ENCODE measurements at places on chromosomes 4 and X. TPM values are rescaled to one million over a fixed set of nuclear protein-coding genes. Genes with fewer than 3 reads are reported as not detected.

DNA sequence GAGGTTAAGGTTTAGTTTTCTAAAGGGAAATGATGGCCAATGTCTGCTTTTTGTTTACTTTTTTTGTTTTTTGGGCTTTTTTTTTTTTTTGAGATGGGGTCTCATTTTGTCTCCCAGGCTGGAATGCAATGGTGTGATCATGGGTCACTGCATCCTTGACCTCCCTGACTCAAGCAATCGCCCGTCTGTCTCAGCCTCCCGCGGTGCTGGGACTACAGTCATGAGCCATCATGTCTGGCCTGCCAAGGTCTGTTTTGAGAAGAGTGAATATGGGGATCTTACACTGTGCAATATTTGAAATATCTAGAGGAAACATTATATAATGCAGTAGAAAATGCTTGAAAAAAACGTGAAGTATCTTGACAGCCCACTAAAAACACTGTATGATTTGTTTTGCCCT, 162.5 kb downstream of the GASK1B start:
- no peaks in the 10 kb centered on the region for H3K27me3 ChIP-seq
- H3K36me3 ChIP-seq: no peaks in the 10 kb centered on the region
- H3K27ac ChIP-seq: no peak overlapping the region
- DNase-seq: no peak
- peaks cover 24% of the 10 kb centered on the region for H3K4me1 ChIP-seq

DNA sequence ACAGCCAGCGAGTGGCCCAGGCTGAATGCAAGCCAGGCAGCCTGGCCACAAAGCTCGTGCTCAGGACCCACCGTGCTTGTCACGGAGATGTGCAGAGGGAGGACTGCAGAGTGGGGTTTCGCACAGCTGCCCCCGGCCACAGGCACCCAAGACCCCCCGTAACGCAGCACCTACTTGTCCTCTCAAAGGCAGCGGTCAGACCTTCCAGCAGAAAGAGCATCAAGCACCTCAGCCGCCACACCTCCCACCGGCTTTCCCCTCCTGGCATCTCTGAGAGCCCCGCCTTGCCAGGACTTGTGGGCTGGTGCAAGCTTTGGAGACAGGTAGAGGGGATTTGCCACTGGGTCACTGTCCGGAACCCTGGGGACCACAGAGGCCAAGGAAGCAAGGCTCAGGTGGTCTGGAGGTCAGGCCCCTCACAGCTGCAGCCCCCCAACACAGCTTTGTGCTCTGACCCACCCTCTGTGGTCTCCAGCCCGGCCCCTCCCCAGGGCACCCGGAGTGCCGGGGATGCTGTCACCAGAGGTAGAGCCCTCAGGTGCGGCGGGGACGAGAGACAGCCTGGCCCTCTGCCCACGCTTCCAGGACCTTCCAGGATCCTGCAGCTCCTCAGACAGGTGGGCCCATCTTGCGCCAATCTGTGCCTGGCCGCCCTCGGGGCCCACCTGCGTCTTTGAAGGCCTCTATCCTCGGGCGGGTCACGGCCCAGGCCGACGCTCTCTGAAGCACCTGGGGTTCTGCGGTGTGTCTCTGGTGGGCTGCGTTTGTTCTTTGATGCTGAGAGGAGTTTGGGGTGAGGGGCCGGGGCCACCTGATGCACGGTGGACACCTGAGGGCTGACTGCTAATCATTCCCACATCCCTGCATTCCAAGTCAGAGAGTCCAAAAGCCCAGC, 34.4 kb upstream of the HMX1 start:
- no peak overlapping the region for H3K4me3 ChIP-seq
- no peaks in the 10 kb centered on the region for H3K36me3 ChIP-seq
- H3K27me3 ChIP-seq: peaks cover 26% of the 10 kb centered on the region
- H3K27ac ChIP-seq: no peak overlapping the region

DNA sequence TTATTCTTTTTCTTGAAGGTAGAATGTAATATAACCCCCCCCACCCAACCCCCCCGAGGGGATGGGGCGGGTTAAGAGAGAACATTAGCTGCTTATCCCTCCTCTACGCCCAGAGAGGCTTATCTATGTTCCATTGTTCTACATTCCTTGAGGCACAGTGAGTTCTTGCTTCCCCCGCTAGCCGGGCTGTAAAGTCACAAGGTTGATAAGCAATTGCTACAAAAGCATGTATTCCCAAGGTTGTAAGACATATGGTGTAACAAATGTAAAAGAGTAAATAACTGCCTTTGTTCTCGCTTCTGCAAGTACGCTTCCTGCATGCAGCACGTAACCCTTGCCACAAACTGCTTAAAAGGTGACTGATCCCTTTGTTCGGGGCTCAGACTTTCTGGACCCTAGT, 8.2 kb downstream of the DCAF8L2 start:
- no peak overlapping the region for H3K27ac ChIP-seq
- H3K4me3 ChIP-seq: no peak overlapping the region
- no peak for DNase-seq

GRCh38 chr4:106370214-106370613, 1.6 kb upstream of the GIMD1 start:
- no peak overlapping the region for H3K27ac ChIP-seq
- H3K4me1 ChIP-seq: no peaks in the 10 kb centered on the region
- H3K27me3 ChIP-seq: no peaks in the 10 kb centered on the region
- H3K36me3 ChIP-seq: no peaks in the 10 kb centered on the region
- DNase-seq: no peak
- H3K4me3 ChIP-seq: no peak overlapping the region

DNA sequence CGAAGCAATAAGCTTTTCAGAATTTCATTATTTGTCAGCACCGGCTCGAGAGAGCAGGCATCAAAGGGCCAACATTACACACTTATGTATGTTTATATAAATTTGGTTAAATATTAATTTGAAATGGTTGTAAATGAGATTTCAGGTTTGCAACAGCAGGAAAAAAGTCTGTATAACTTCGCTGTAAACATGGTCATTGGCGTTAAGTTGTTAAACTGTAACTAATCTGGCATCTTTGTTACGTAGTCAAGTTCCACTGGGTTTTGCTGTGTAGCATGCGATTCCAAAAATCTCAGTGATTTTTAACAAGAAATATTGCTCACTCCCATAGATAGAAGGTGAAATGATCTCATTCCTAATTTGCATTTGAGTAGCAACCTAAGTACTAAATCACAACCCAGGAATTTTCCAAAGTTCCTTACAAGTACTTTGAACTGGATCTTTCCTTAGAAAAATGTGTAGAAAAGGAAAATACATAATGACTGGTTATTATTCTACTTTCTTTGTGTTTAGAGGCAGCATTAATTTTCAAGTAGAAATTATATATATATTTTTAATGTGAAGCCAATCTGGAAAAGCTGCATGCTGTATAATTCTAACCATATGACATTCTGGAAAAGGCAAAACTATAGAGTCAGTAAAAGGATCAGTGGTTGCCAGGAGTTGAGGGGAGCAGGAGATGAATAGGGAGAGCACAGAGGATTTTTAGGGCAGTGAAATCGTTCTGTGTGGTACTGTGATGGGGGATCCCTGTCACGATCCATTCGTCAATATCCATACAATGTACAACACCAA, 222.1 kb downstream of the CBR4 start:
- H3K4me3 ChIP-seq: no peak overlapping the region
- DNase-seq: no peak
- no peaks in the 10 kb centered on the region for H3K4me1 ChIP-seq
- no peaks in the 10 kb centered on the region for H3K27me3 ChIP-seq
- no peaks in the 10 kb centered on the region for H3K36me3 ChIP-seq
- H3K27ac ChIP-seq: no peak overlapping the region

- no peak overlapping the region for H3K27ac ChIP-seq
- H3K4me3 ChIP-seq: no peak overlapping the region
- no peaks in the 10 kb centered on the region for H3K27me3 ChIP-seq
- H3K4me1 ChIP-seq: no peaks in the 10 kb centered on the region
- no peak for DNase-seq
- no peaks in the 10 kb centered on the region for H3K36me3 ChIP-seq
These were observed 49.2 kb upstream of the DDX53 start for GRCh38 chrX:22950269-22951266.

GRCh38 chrX:75603833-75604232, 81.0 kb upstream of the ZDHHC15 start:
- H3K4me1 ChIP-seq: no peaks in the 10 kb centered on the region
- H3K27ac ChIP-seq: no peak overlapping the region
- H3K27me3 ChIP-seq: no peaks in the 10 kb centered on the region

GRCh38 chrX:154505734-154506133, 10.3 kb downstream of the FAM3A start:
- no peak for DNase-seq
- no peaks in the 10 kb centered on the region for H3K27me3 ChIP-seq
- H3K4me1 ChIP-seq: no peaks in the 10 kb centered on the region
- no peak overlapping the region for H3K27ac ChIP-seq
- H3K4me3 ChIP-seq: no peak overlapping the region

Gene MAOA
- polyA plus RNA-seq: 133 TPM

Gene CT45A3
- not detected for polyA plus RNA-seq

Gene ZDHHC15
- polyA plus RNA-seq: not detected

Gene SPARCL1
- 145 TPM for polyA plus RNA-seq

Gene MCF2
- 0.16 TPM for polyA plus RNA-seq

Gene TMEM31
- polyA plus RNA-seq: not detected

Data from sigmoid colon (tissue), 7 donors.